Stimulated activated CD8-positive, alpha-beta memory T cell treated with anti-CD3 and anti-CD28 coated beads, Interleukin-12 subunit alpha, Interleukin-12 subunit beta, amount 100 ng/mL, for 4 hours (primary cell): ENCODE measurements at places on chromosomes 3 and 15.

GRCh38 chr3:50648313-50648712 is 26.4 kb upstream of the DOCK3 start:
- DNase-seq, result no peak

DNA sequence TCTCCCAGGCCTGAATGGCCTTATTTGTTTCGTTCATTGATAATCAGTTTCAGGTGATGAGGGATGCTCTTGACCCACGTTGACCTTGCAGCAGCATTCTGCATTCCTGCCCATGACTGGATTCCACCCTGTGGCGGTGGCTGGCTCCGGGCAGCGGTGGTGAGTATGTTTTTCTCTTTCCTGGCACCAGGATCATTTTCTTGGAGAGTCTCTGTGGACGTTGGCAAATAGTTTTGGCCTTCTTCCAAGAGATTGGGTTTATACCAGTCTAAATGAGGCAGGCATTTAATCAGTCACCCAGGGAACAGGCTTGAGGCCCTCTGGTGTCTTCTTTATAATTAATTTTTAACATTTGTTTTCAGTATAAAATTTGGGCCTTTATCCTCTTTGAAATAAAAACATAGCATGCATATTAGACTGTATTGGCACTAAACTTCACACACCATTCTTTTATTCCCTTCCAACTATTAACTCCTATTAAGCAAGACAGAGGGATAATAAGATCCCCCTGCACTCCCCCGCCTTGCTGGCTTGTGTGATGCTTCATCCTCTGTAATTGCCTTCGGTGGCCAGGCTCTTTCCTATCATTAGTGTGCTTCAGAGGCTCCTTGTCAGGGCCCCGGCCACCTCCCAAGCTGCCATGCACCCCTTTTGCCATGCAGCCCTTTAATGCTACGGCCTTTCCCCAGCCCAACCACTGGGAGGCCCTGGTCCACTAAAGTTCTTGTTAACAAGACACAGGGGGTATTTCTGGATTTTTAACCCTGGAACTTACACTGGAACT is 176.2 kb upstream of the TOPAZ1 start:
- no peak for DNase-seq

GRCh38 chr15:65650312-65651041 is 28.7 kb downstream of the SLC24A1 start:
- no peak for DNase-seq

- DNase-seq, result no peak
Observed at GRCh38 chr3:52006017-52006819, 10.5 kb upstream of the RPL29 start.

DNA sequence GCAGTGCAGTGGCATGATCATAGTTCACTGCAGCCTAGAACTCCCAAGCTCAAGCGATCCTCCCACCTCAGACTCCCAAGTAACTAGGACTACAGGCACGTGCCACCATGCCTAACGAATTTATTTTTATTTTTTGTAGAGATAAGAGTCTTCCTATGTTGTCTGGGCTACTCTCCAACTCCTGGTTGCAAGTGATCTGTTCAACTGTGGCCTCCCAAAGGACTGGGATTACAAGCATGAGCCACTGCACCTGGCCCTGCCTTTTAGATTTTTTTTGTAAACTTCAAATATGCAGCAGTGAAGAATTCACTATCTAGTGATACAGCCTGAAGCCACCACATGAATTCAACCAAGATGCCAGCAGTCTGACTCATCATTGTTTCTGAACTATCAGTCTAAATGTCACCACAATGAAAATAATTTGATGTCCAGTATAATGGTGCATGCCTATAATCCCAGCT is 32.7 kb downstream of the UBXN7 start:
- DNase-seq, result no peak

DNA sequence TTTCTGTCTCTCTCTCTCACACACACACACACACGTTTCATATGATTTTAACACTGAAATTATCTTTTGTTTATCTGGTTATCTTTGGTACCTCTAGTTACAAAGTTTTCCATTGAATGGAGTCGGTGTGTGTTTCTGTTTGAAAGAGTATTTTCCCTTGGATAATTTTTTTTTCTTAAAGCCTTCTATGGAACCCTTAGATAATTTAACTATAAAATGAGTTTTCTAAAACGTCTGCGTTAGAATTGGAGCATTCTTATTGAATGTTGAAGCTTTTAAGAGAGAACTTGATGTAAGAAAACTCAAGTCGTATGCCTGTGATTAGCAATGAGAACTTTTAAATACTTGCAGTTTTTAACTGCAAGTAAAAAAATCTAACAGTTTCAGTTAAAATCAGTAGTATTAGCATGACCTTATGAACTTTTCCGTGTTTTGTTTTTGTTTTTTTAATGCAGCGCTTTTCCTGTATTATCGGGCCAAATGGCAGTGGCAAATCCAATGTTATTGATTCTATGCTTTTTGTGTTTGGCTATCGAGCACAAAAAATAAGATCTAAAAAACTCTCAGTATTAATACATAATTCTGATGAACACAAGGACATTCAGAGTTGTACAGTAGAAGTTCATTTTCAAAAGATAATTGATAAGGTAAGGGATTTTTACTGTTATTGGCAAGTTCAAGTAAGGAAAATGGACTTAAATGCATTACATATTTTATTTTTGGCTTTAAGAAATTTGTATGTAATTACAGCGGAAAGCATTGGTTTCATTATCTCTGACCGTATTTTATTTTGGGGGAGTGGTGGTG is 3.0 kb downstream of the SMC4 start:
- DNase-seq, result no peak

GRCh38 chr3:149808209-149808829 is 4.7 kb upstream of the RNF13 start:
- peak; percentile 13 for DNase-seq

DNA sequence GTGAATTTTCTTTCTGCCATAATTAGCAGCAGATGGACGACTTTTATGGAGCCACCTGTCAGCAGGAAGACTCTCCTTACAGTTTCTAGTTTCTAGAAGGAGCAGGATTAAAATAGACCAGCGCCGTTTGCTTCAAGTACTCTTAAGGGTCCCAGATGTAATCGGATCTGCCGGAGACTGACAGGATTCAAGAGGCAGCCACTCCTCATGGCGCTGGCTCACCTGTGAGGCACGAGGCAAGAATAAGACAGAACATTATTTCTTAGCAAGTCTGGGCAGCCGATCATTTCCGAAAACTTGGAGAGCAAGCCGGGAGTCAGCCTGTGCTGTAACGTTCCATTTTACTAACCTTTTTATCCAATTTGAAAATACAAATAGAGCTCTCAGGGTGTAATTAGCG is 410.4 kb upstream of the RORA start:
- DNase-seq, result no peak

DNA sequence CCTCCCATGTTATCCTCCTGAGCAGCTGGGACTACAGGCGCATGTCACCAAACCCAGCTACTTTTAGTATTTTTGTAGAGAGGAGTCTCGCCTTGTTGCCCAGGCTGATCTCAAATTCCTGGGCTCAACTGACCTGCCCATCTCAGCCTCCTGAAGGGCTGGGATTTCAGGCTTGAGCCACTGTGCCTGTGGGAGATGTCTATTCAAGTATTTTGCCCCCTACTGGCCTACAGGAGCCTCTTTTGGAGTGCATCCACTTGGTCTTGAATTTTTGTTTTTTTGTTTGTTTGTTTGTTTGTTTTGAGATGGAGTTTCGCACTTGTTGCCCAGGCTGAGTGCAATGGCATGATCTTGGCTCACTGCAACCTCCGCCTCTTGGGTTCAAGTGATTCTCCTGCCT is 3.2 kb upstream of the DHX30 start:
- DNase-seq, result no peak

- no peak for DNase-seq
Observed at GRCh38 chr3:188188911-188189310, 35.0 kb downstream of the LPP start.

GRCh38 chr15:48645558-48646330 is at the start of gene FBN1:
Gene FBN1 (minus strand): TSS chr15:48645709. CDS start chr15:48644769, 940 bp downstream.
- no peak for DNase-seq

GRCh38 chr15:52097180-52097579 is 15.4 kb downstream of the BCL2L10 start:
- DNase-seq, result no peak

- no peak for DNase-seq
Observed at GRCh38 chr15:34804113-34804512, 8.8 kb upstream of the ACTC1 start.

DNA sequence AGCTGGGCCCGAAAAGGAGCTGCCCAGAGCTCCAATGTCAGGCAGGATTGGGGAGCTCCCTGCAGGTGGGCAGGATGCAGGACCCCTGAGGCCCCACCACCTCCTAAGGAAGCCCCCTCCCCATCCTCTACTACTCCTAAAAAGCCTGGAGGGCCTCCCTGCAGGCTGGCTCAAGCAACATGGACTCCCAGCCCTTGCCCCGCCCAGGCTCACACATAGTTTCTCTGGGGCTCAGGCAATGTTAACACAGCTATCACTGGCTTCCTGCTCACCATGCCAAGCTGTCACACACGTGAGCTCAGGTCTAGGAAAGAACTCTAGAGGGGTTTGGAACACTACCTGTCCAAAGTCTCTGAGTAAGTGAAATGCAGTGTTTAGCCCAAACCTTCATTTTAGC is 65.4 kb upstream of the ZNF148 start:
- no peak for DNase-seq

GRCh38 chr3:114896978-114897377 is 250.1 kb downstream of the ZBTB20 start:
- DNase-seq, result no peak

GRCh38 chr15:69662645-69663000 is 210.0 kb downstream of the RPLP1 start:
- no peak for DNase-seq

DNA sequence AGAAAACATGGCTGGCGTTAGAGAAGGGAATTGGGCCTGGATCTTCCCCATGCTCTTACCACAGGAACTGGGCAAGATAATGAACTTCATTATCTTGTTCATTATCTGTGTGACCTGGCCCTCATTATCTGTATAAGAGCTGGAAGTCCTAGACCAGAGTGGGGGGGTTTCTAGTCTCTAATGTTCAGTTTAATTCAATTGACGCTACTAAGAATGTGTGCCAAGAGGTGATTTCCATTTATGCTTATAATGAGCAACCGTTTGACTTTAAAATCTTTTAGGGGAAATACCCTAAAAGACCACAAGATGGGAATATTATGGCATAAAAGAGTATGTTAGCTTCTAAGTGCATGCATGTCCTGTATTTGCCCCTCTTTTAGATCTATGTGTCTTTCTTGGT is 59.1 kb upstream of the CSTA start:
- DNase-seq, result no peak

- no peak for DNase-seq
Observed at GRCh38 chr3:184981071-184981470, 169.1 kb downstream of the VPS8 start.

DNA sequence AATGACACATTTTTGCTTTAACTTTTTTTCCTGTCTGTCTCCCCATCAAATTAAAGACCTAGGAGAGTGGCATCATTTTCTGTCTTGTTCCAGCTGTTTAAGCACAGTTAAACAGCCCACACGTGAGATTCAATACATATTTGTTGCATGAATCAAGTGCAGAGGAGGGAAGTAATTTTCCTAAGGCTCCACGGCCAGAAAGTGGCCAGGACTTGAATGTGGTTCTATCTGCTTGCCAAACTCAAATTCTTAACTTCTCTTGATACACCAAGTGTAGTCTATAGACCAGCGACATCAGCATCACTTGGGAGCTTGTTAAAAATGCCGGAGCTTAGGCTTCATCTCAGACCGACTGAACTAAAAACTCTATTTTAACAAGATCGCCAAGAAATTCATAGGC is 724.8 kb upstream of the CFAP20DC start:
- no peak for DNase-seq

- no peak for DNase-seq
Observed at GRCh38 chr3:29695201-29695600, 414.3 kb downstream of the RBMS3 start.

- no peak for DNase-seq
Observed at GRCh38 chr3:127212231-127212630, 19.3 kb downstream of the PRR23E start.

GRCh38 chr3:50126287-50127211 is 28.6 kb upstream of the SEMA3F start:
- no peak for DNase-seq

GRCh38 chr3:127078626-127079025 is 95.7 kb downstream of the PLXNA1 start:
- no peak for DNase-seq

DNA sequence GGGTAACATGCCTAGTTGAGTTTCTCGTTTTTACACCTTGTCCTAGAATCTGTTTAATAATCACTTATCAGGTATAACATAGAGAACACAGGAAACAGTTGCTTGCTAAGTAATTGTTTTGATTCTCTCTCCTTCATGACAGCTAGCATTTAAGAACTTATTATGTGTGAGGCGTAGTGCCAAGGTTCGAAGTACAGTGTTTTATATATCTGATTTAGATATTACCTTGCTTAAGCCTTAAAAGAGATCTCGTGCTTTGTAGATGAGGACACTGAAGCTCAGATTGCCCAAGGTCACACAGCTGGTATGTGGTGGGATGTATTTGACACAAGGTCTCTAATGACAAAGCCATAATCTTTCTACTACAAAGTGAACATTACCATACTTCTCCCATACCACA is 29.0 kb upstream of the IFT57 start:
- no peak for DNase-seq

GRCh38 chr3:190721330-190721729 is 141.2 kb downstream of the GMNC start:
- DNase-seq, result no peak

GRCh38 chr3:74614107-74614967 is at the start of gene CNTN3:
Gene CNTN3 (minus strand): TSS chr3:74614659. CDS start chr3:74521112, 93,547 bp downstream.
- DNase-seq, result no peak

DNA sequence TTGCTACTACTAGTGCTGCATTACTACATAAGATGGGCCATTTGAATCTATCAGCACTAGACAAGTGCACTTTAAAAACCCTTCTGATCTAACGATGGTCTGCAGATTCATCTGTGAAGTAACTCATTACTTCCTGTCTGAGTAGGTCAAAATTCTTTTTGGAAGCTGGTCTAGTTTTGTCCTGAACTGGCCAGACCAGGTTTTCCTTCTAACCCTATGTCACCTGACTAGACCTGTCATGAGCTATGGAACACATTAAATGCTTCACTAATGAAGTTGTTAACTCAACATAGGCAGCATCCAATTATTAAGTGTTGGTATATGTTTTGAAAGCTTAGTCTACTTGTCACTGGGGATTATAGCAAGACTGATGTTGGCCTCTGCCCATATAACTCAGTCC is 10.1 kb upstream of the RBM5 start:
- DNase-seq, result no peak

GRCh38 chr3:197478746-197479668 is 76.8 kb downstream of the BDH1 start:
- DNase-seq, result no peak

- DNase-seq, result no peak
Observed at GRCh38 chr3:63067999-63068645, 192.9 kb upstream of the CADPS start.

- DNase-seq, result no peak
Observed at GRCh38 chr3:48493203-48493501, 10.8 kb downstream of the SHISA5 start.

- no peak for DNase-seq
Observed at GRCh38 chr3:190172751-190173150, 52.1 kb upstream of the P3H2 start.

- DNase-seq, result no peak
Observed at GRCh38 chr3:53334742-53335141, 12.6 kb downstream of the DCP1A start.

- no peak for DNase-seq
Observed at GRCh38 chr3:165742351-165742750, 94.9 kb downstream of the BCHE start.
